ENCODE measurements at places on chromosomes 11 and 22. TPM values are rescaled to one million over a fixed set of nuclear protein-coding genes. Genes with fewer than 3 reads are reported as not detected.

DNA sequence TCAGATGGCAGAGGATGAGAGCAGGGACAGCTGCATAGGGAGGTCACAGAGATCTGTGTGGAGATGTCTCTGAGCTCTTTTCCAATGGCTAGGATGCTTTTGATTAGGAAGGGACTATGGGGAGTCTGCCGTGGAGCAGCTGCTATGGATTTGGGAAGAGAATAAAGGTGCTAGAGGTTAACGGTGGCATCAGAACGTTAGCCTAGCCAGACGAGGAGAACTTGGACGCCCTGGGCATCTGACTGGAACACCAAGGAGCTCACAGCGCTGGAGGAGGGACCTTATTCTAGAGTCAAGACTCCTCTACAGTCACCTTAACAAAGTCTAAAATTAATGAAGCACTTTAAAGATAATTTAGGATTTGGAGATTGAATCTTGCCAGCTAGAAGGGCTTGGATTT, 157.2 kb upstream of the B3GAT1 start:
- DNase-seq: no peak

Gene PLEKHA7
- total RNA-seq: 0.51 TPM

Gene PLAAT5
- not detected for total RNA-seq

Gene GPHA2
- not detected for total RNA-seq

- DNase-seq: no peak
Observed at GRCh38 chr11:57453543-57454177, 6.7 kb upstream of the RTN4RL2 start.

- no peak for DNase-seq
Observed at GRCh38 chr11:8069771-8070170, 11.2 kb upstream of the TUB start.

DNA sequence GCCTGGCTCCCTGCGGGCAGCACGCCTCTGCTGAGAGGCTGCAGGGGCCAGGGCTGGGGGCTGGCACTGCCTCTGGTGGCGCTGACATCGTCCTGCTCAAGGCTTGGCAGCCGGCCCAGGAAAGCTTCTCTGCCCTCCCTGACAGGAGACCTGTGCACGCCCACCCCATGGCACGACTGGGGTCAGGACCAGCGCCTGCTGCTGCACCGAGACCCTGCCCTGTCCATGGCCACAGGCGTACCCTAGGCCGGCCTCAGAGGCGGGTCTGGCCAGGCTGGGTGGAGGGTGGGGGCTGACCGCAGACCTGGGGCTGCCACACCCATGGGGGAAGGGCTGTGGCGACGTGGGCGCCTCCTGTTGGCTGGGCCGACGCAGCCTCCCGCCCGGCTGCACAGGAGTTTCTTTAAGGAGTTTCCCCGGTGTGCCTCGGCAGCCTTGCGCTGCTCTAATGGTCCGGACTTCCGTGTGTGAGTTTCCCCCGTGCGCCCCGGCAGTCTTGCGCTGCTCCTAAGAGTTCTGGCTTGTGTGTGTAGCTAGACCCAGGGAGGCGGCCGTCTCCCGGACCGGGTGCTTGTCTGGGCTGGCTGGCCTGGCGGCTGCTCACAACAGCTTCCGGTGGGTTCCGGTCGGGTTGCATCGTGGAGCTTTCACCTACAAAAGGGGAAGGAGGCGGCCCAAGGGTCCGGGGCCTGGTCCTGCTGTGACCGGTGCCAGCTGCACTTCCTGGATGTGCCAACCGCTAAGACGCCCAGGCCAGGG, 4.6 kb downstream of the TRABD start:
- DNase-seq: peak; percentile 87

DNA sequence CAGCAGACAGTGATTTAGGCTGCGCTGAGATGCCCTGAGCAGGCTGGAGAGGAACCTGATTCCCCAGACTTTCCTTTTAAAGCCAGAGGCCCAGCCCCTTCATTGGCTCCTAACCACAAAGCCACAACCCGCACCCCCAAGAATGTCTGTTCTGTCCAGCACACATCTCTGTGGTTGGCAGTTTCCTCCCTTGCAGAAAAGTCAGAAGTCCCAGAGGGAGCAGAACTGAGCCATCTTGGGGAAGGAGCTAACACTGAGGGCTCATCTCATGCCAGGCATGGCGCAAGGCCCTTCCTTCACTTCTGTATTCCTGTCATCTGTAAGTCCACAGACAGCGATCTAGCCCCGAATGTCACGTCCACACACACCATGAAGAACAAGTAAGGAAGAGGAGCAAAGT, 97.1 kb upstream of the SYT13 start:
- DNase-seq: no peak

DNA sequence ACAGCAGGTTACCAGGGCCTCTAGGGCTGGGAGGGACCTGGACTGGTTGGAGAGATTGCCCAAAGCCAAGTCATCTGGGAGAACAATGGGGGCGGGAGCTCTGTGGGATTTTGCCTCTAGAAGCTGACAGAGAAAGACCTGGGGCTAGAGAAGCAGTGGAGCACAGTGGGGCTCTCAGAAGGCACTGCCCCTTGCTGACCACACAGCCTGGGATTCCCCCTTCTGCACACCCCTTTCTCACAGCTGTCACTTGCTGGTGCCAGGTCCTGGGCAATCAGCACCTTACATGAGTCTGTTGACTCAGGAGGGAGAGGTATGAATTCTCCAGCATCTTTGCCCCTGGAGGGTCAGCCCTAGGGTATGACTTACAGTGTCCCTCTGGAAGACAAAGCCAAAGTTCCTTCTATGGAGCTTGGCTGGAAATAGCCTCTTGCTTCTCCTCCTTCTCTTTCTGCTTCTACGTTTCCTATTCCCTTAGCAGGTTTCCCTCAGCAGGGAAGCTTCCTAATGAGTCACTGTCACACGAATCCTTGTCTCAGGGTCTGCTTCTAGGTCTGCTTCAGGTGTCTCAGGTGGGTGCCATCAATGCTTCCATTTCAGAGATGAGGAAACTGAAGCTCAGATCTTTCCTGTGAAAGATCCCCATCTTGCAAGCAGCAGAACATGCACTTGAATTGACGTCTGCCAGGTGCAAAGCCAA, 27.0 kb downstream of the GDPD5 start:
- no peak for DNase-seq

DNA sequence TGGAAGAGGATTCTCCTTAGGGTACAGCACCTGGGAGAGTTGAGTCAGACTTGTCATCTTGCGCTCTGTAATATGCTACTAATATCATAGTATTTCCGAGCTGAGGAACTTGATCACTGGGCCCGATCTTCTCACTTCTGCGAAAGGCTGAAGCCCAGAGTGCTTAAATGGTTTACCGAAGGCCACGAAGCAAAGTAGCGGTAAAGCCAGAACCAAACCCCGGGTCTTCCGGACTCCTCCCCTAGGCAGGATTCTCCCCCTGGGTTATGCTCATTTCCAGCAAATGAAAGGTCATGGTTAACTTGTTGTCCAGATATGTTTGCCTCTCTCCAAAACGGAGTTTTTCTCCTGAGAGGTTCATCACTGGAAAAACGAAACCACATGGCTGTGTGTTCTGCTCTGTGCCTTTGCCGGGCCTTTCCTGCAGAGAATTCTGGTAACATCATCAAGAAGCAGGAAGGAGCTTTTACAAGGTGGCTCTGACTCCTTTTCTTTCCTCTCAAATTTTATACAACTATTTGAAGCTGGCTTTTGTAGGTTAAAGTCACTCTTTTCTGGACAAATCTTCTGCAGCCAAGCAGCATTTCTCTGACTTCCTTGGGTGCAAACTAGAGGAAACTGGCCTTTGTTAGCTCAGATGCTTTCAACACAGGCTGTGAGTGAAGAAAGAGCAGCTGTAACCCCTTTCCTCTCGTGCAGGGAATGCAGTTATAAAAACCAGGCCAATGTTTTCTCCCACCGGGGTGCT, 35.5 kb downstream of the UBASH3B start:
- DNase-seq: no peak

All from K562 (cell line).